ENCODE measurements at places on chromosomes 13 and 19. TPM values are rescaled to one million over a fixed set of nuclear protein-coding genes. Genes with fewer than 3 reads are reported as not detected.

- DNase-seq = peak; percentile 93
Measured at GRCh38 chr19:10251792-10252694, at the start of gene MRPL4. MRPL4 (plus strand) TSS chr19:10252214; CDS start chr19:10252254, 40 bp downstream.

DNA sequence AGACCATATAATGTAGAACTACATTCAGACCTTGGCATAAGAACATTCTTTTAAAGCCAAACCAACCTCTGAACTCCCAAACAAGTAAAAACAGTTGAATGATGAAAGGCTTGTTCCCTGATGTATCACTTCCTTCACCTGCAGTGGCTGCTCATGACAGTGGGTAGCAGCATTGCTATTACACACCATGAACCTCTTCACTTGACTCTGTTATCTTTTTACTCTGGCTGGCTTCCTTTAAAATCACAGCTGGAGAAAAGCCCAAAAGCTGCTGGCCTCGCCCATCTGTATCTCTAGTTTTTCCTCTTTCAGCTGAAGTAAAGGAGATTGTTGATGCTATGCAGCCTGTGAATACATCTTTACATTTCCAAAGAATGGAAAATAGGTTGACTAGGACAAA lies 22.6 kb downstream of the THSD1 start:
- no peak for DNase-seq

- no peak for DNase-seq
Measured at GRCh38 chr13:20796791-20797508, 23.2 kb upstream of the EEF1AKMT1 start.

GRCh38 chr13:65342541-65343337 lies 1887.4 kb downstream of the PCDH9 start:
- DNase-seq = no peak

ZNF333 gene
- 2.1 TPM for polyA plus RNA-seq

- DNase-seq = no peak
Measured at GRCh38 chr13:83352391-83352790, 529.9 kb downstream of the SLITRK1 start.

RNF17 gene
- polyA plus RNA-seq = not detected

GARIN5A gene
- polyA plus RNA-seq = 0.37 TPM

DNA sequence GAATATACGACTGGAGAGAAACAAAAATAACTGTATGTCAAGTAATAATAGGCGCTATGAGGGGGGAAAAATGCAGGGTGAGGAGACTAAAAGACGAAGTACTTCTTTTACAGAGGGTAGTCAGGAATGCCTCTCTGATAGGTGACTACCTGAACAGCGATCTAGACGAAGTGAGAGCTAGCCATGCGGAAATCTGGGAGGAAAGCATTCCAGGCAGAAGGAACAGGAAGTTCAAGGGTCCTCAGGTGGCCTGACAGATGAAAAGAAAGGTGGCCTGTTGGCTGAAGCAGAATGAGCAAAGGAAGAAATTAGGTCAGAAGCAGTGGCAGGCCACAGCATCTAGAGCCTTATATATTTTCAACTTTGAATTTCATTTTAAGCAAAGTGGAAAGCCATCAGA lies 13.3 kb downstream of the ZDHHC20 start:
- DNase-seq = no peak

CFAP97D2 gene
- not detected for polyA plus RNA-seq

MRPS12 gene
- 43.4 TPM for polyA plus RNA-seq

SPACA7 gene
- polyA plus RNA-seq = not detected

DNA sequence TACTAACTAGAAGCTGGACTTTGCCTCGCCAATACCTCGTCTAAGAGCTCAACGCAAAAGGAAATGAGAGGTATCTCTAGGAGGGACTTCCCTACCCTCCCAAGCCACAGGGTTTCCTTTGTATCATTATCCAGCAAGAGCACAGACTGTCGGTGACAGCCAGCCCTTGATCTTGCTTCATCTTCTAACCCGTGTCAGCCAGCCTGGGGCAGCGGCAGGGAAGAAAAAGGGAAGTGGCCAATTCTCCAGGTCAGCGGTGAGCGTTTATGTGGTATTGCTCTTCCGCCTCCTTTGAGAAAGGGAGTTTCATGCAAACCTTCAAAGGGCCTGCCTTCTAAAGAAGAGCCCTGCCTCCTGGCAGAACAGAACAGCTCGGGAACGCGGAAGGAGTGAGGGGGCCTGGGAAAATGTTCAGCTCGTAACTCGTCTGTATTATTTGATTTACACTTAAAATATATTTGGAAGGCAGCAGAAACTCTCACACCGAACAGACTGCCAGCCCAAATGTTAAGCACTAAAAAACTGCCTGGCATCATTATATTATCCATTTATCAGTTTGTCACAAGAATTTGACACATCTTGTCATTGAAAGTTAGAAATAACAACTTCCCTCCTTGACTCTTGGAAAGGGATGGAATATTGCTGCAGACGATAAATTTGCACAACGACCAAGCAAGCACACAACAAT lies 41.8 kb downstream of the EFNB2 start:
- no peak for DNase-seq

ACP5 gene
- 35.5 TPM for polyA plus RNA-seq

Measured in keratinocyte (primary cell).